ENCODE measurements at places on chromosomes 11 and 22.

- no peak for DNase-seq
Observed at GRCh38 chr11:9726321-9727022, 62.6 kb downstream of the SWAP70 start.

DNA sequence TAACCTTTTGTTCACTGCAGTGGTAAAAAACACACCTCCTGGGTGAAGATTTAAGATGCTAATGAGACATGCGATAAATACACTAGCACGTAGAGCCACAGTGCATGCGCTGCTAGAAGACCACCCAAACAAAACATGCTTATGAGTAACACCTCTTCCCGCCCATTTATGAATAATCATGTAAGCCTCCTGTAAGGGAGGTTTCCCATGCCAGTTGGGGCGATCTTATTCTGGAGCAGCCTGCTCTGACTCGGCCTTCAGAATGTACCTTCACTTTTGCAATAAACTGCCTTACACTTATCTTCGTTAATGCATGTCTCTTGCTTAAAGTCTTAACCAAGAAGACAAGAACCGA lies 18.1 kb upstream of the SCARF2 start:
- no peak for DNase-seq

GRCh38 chr11:67375320-67376055 lies 2.1 kb upstream of the CLCF1 start:
- DNase-seq, result no peak

GRCh38 chr11:46555267-46556054 lies 38.4 kb downstream of the AMBRA1 start:
- no peak for DNase-seq

DNA sequence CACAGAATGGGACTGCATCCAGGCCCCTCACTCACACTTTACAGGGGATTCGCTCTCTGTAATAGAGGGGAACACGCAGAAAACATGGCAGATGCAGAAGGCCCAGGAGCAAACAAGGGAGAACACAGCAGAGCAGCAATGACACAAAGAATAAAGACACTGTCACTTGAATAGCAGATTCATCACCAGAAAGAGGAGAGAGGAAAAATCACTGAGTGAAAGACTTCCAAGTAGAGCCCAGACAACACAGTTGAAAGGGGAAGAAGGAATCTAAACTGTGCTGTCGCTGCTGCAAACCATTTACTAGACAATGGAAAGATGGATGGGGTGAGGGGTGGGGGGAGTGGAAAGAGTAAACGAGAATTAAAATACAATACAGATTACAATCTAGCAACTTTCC lies 28.8 kb upstream of the RAPSN start:
- no peak for DNase-seq
